ENCODE measurements at places on chromosomes 4 and X.

DNA sequence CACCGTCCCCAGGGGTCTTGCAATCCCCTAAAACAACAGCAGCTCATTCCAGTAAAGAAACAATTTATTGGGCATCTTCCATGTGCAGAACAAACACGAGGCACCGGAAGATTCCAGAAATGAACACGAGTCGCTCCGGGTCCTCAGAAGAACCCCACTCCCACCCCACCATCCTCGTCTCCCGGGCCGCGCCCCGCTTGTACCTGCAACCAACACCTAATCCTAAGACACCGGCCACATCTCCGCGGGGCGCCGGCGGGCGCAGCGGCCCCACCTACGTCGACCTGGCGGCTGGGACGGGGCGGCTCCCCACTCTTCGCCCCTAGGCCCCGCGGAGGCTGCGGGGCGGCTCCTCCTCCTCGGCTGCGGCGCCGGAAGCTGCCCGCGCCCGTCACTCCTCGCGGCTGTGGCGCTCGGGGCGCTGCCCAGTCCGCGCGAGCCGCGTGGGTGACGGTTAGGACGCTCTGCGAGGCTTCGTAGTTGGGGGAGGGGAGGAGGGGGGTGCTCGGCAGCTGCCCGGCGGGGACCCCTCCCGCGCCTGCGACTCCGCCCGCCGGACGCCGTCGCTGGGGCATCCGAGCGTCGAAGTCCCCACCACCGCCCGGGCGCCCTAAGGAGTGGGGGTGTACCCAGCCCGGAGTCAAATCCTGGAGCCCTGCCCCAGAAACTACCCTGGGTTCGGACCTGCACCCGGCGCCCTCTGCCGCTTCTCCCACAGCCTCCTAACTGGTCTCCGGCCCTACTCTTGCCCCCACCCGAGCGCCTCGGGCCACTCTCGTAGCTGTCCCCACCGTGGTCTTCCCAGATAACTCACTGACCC, at the start of gene CCDC158:
Gene CCDC158 (minus strand): TSS at position 380 of the 820 bp plus-strand sequence. CDS start 17,934 bp downstream, outside the sequence.
- DNase-seq, result no peak

- DNase-seq, result no peak
Observed at GRCh38 chrX:149198980-149199732, 305.9 kb downstream of the IDS start.

DNA sequence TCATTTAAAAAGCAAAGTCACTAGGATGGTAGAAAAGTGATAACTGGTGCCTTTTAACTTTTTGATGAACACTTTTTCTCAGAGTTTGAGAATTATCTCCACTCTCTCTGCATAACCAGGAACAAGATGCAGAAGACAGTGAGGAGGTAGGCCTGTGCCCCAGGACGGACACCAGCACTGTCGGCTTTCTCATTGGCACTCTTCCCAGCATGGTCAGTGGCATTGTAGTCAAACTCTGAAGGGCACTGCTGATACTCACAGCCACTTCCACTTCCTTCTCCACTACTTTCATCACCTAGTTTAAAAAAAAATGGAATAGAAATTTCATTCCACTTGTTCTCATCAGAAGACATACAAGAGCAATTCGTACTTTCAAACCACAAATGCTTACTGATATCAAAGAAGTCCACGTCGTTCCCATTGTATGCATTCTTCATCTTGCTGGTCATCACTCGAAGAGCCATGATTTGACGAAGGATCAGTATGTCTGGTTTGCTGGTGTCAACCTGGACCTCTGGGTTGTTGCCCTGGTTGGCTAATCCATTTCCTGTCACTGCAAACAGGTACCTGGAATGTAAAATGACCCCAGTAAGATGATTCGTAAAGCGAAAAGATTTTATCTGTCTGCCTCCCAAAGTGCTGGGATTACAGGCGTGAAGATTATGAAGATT, 84.8 kb upstream of the TFDP3 start:
- DNase-seq, result no peak

- no peak for DNase-seq
Observed at GRCh38 chr4:58983887-58984286, 1873.7 kb upstream of the IGFBP7 start.

DNA sequence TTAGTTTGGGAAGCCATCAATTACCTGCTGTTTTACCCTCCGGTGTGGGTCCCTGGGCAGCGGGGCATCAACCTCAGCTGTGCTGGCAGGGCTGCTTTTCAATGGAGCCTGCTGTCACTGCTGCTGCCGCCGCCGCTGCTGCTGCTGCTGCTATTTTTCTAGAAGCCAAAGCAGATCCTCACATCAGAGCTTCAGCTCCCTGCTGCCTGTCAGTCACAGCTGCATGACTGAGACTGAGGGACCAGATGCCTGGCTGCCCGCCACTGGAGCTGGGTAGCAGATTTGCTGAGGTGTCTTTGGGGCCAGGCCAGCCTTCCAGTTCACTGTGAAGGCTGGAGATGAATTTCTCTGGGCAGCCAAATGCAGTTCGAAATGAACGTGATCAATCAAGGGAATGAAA, 200.3 kb upstream of the NHS start:
- DNase-seq, result no peak

- DNase-seq, result no peak
Observed at GRCh38 chr4:41039317-41039716, 175.0 kb downstream of the APBB2 start.
